NCI-H460 (cell line): ENCODE measurements at places on chromosomes 3 and 15. TPM values are rescaled to one million over a fixed set of nuclear protein-coding genes. Genes with fewer than 3 reads are reported as not detected.

Gene SSUH2
- 0.20 and 0.27 TPM in 2 replicates for total RNA-seq

Gene AADACL2
- not detected in 2 replicates for total RNA-seq

Gene MUC13
- total RNA-seq = 0.10 and 0.26 TPM in 2 replicates

Gene CILP
- total RNA-seq = not detected in 2 replicates

Gene NMB
- total RNA-seq = 13.3 and 16.4 TPM in 2 replicates

Gene XCR1
- not detected in 2 replicates for total RNA-seq
